ENCODE measurements at places on chromosomes 12 and 14.

GRCh38 chr14:77022236-77022852, 6.2 kb downstream of the IRF2BPL start:
- no peak for DNase-seq

DNA sequence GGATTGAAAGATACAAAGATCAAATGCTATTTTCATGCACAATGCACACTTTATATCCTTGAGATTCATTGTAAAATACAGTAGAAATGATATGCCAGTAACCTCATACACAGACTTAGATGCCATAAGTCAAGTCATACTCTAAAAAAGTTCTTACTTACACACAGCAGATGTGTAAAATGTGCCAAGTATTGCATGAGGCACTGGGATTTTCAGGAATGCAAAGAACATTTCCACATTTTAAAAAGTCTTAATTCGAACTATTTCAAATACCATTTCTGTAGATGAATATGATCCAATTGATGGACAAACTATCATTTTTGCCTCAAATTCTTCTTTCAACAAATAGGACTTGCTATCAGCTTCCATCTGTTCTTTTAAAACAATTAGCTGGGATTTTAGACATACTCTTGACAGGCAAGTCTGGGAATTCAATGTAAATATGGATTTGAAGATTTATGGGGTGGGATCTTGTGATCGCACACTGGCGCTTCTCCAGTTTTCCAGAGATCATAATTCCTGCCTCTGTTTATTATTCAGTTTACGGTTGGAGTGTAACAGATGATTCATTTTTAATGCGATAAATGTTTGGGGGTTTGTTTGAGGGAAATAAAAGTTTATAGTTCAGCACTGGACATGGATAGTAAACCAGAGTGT, 183.8 kb downstream of the PAX9 start:
- DNase-seq: no peak

- DNase-seq: no peak
Measured at GRCh38 chr14:99125113-99125512, 146.9 kb downstream of the BCL11B start.

DNA sequence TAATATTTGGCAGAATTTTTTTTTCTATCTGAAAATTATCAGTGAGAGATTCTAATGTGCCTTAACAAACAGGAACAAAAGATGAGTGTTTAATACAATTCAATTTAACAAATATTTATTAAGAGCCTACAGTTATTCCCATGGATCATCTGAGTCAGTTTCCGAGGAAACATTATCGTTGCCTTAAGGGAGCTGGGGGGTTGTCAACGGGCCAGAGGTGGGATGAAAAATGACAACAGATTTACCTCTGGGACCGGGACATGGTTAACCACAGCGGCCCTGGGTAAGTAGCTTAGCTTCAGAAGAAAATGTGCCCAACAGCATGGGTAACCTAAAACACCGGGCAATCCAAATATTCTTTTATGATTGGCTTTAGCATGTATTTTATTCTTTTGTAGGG, 113.6 kb downstream of the DAD1 start:
- no peak for DNase-seq

DNA sequence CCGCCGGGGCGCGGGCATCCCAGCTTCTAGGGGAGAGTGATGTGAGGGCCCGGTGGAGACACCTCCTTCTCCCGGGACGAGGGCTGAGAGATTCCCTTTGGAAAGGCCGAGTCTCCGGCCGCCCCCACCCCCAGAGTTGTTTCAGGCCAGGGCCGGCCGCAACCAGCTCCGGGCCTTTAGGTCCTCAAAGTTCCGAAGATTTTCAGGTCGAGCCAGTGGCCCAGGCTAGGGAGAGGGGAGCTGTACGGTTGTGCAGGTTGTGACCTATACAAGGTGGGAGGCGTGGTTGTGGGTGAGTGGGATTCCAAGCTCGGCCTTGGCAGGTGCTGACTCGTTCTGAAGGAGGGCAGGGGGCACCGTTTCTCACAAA, 18.4 kb upstream of the ANKRD33 start:
- no peak for DNase-seq

DNA sequence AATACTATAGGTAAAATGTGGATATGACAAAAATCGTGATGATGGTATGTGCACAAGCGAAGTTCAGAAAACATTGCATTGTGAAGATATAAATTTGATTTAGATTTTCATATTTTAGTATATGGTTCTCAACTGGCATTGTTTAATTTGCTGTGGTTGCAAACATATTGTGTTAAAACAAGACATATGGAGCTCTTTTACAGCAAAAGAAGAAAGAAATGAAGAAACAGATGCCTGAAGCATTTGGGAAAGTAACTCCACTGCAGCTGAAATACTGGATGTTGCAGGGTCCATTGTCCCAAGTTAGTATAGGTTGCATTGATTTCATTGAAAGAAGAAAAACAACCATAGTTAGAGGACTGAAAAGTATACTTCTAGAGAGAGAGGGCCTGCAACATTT, 185.8 kb upstream of the SSTR1 start:
- no peak for DNase-seq

DNA sequence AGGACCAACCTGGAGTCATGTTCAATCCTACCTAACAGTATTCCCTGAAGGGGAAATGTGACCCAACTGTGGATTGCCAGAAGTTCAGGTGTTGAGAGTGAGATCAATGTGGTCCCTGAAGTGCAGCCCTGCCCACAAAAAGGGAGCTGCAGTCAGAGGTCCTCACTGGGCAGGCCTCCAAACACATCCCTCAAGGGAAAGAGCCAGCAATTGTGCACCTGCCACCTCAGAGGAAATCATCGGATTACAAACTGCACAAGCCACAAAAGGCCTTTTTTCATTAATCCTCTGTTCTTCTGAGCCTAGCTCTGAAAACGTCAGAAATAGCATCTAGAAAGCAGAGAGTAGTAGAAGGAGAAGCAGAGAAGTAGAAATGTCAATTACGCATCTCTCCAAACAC, 10.8 kb upstream of the MDM1 start:
- no peak for DNase-seq

DNA sequence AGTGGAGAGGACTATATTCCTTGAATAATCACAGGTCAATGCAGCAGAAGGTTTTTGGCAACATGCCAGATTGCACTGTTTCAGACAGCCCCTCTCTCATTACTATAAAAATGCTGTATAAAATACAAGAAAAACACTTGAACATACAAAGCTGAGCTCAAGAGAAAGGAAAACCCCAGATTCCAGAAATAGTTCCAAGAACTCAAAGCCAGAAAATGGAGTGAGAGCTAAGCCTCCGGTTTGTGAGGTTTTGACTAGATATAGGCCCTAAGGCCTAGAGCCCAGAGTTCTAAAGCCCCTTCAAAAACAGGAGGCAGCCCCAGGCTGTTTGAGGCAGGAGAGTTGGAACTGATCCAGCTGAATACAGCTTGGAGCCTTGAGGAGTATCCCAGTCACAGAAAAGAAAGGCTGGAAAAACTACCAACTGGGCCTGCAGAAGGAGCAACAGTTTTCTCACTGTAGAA, 29.4 kb upstream of the ACTN1 start:
- DNase-seq: no peak

GRCh38 chr14:64787619-64788018, 83.4 kb downstream of the PLEKHG3 start:
- no peak for DNase-seq

DNA sequence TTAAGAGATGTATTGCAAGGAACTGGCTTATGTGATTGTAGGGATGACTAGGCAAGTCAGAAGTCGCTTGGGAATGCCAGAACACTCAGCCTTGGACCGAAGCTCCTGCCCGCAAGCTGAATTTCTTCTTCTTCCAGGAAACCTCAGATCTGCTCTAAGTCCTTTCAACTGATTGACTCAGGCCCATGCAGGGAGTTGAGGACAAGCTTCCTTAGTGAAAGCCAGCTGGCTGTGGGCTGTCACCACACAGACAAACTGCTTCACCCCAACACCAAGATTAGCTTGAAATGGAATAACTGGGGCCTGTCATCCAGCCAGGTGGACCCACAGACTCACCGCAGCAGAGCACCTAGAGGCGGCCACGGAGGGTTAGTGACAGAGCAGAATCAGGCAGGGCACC, 24.7 kb downstream of the BDKRB2 start:
- DNase-seq: no peak

DNA sequence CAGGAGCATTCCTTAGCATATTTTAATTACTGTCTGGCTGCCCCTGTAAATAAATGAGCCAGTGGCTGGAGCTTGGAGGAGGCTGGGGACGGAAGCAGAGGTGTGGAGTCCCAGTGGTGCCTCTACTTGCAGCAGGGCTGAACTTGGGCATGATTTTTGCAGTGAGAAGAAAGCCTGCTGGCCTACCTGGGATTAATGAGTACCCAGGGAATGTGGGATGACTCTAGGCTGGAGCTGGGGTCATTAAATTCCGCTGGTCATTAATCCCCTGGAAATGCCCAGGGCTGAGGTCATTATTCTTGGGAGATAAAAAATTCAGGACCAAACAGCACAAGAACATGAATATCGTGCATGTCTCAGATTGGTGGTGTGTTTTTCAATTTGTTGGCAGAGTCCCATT, 753.3 kb downstream of the VRK1 start:
- no peak for DNase-seq

DNA sequence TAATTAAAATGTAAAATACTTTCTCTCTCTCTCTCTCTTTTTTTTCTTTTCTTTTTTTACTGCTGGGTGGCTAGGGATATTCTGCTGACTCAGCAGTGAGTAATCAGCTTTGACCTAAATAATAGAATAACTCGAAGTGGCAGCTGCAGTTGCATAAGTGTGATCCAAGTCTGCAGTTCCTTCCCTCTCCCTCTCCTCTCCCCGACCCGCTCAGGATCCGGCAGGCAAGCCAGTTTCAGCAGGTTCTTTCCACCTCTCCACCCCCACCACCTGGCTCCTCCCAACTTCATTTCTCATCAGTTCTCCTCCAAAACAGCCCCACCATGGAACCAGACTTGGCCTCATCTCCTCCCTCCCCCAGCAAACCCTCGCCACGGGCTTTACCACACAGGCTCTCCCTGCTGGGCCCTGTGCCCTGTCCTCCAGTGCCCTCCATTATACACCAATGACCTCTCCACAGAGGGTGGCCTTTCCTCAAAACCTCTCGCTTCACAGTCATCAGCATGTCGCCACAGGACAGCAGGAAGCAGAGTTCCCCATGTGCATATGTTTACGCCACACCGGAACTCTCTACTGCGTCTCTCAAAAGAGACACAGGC, 22.4 kb downstream of the SLC7A8 start:
- no peak for DNase-seq

GRCh38 chr12:15265875-15266274, 44.7 kb upstream of the RERG start:
- no peak for DNase-seq

GRCh38 chr12:2075508-2076195, 22.9 kb downstream of the CACNA1C start:
- no peak for DNase-seq

GRCh38 chr12:68117661-68118060, 41.9 kb downstream of the IFNG start:
- no peak for DNase-seq

GRCh38 chr14:57479197-57479596, 14.5 kb downstream of the CCDC198 start:
- DNase-seq: no peak

GRCh38 chr12:132129007-132129406, 15.1 kb downstream of the DDX51 start:
- no peak for DNase-seq

DNA sequence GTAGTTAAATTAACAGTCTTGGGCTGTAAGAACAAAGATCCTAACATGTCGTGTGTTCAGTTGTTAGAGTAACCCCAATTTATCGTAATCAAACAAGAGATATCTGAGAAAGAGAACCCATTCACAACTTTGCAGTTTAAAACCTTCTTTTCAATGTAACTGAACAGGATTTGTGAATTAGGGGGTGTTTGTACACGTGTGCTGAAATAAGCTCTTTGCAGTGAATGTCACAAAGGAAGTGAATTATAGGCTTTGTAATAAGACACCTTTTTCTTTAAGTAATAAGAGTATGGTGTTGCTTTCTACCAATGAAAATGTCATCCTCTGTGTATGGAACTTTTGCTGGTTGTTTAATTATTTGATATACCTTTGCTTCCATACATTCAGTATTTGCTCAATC, 114.0 kb downstream of the ALX1 start:
- no peak for DNase-seq

DNA sequence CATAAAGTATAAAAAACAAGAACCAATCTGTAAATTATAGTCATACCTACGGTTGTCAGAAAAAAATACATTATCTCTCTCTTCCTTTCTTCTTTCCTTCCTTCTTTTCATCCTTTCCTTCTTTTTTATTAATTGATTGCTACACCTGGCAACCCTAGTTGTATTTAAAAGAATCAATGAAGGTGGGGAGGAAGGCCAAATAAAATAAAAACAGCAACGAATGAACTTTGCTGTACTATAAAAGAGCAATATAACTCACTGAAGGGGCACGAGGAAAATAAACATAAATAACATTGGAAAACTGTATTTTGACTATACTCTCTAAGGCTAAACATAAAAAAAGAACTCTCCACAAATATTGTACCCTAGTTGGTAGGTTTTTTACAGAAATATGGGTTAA, 898.2 kb upstream of the USP15 start:
- no peak for DNase-seq

GRCh38 chr12:101923045-101923718, 45.8 kb downstream of the DRAM1 start:
- no peak for DNase-seq

DNA sequence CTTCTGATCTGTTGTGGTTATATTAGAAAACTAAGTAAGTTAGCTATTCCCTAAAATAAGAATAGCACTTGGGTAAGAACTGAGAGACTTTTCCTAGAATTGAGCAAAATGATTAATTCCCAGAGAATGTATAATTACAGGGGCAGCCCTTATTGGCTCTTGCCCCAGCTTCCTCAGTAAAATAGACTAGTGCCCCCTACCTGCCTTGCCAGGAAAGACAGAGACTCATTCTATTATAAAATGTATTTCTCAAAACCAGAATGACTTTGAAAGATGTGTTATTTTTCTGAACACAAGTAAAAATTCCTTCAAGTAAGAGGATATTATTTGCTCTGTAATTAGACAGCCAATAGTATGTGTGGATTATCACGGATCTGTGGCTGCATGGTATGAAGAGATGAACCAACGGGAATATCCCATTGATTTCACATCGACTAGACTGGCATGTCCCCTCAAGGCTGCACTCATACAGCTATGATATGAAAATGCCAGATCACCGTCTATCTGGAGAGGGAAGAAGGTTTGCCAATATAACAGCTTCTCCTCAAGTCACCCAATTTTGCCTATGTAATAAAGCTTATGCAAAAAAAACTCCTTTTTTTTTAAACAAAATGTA, 7.4 kb upstream of the GLRX5 start:
- no peak for DNase-seq

GRCh38 chr12:127416796-127417195, 850.2 kb upstream of the TMEM132C start:
- DNase-seq: no peak

- DNase-seq: no peak
Measured at GRCh38 chr14:86373886-86374285, 843.9 kb downstream of the FLRT2 start.

DNA sequence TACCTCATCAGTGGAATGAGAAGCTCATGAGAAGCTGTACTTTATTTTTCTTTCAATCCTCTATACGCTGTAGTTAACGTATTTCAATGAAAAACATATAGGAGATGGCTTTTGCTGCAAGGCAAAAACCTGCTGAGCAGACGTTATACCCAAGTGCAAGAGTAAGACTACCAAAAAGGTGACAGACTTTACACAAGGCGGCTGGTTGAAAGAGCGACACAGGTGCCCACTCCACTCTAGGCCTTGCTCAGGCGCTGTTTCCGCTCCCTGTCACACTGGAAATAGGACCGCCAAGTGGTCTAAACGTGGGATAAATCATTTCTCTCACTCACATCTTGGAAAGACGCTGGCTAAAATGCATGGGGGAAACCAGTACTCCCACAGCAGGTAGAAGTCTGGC, 54.5 kb downstream of the PPP2R5C start:
- DNase-seq: no peak

- no peak for DNase-seq
Measured at GRCh38 chr12:104966677-104967076, 8.6 kb upstream of the SLC41A2 start.

Measured in activated B cell treated with CpG ODN at 0.5 μM for 24 hours (primary cell).